ENCODE measurements at places on chromosomes 6 and 20. TPM values are rescaled to one million over a fixed set of nuclear protein-coding genes. Genes with fewer than 3 reads are reported as not detected.
A peak's percentile ranks its signal among the peaks of the same experiment; 100 is the strongest.

The OR12D1 gene
- not detected for total RNA-seq

DNA sequence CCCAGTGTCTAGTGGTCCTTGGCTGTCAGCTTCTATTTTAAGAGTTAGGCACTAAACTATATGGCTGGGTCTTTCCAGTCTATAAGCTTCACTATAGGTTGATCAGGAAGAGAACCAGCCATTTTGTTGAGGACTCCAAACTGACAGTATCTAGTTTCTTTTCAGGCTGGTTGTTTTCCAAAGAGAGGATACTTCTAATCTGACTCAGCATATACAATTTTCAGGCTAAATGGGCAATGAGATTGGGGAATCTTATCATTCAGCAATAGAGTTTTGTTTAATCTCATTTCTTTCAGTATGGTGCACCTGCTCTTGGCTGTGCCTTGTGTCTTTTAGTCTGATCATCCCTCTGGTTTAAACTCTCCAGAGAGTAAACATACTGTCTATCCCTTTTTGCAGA is 20.4 kb upstream of the CTAGE9 start:
- no peak for ATAC-seq

The TREML1 gene
- 0.36 TPM for total RNA-seq

DNA sequence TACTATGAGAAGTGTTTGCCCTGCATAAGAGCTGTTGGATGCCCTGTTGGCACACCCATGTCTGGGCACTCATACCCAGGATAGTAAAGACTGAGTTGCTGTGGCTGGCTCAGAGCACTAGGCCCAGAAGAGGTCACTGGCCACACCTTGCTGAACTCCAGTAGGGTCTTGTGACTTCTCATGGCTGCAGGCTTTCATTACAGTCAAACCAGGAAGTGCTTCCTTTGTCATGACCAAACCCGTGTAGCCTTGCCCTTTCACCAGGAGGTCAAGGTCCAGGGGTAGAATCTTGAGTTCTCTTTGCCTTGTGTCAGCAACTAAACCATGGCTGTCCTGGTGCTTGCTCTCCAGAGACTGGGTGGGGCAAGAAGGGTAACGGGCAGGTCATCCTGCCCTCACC is 49.5 kb downstream of the CD164 start:
- ATAC-seq, result no peak

The UST gene
- 4.4 TPM for total RNA-seq

- ATAC-seq, result no peak
Measured at GRCh38 chr20:4684837-4685413, 36.8 kb upstream of the PRND start.

DNA sequence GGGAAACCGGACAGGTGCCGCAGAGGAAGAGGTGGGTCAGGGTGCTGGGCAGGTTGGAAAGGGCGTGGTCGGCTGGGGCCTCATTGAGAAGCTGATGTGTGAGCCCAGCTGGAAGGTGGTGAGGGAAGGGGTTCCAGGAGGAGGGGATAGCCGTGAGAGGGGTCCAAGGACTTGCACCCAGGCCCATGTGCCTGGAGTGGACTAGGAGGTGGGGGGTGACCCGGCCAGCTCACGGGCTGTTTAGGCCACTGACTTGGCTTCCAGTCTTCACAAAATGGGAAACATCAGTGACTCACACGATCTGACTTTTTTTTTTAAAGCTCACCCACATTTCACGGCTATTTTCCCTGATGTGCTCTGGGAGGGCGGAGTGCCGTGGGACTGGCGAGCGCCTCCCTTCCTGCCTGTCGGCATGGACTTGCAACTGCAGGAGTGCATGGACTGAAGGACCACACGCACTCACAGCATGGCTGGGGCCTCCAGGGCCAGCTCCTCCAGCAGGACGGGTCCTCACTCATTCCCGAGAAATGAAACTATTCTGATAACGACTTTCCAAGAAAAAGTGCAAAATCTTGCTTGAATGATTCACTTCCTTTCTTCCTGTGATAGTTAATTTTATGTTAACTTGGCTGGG is 13.5 kb upstream of the PDE10A start:
- no peak for ATAC-seq

DNA sequence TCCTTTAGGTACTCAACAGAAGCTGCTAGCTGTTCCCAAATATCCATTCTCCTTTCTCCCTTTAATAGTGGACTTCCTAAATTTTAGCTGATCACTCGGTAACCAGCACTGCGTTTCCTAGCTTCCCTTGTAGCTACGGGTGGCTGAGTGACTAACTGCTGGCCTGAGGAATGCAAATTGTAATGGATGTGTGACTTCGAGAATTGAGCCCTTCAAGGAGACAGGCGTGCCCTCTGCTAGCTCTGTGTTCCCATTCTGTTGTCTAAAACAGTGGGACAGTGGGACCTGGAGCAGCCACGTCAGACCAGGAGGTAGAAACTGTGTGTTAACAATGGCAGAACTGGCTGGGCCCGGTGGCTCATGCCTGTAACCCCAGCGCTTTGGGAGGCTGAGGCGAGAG is 56.5 kb downstream of the SCML4 start:
- no peak for ATAC-seq

The GJA1 gene
- 51.1 TPM for total RNA-seq

GRCh38 chr20:38649275-38649891 is 47.8 kb downstream of the ARHGAP40 start:
- ATAC-seq, result peak; percentile 70

The EYS gene
- total RNA-seq, result 1.1 TPM

DNA sequence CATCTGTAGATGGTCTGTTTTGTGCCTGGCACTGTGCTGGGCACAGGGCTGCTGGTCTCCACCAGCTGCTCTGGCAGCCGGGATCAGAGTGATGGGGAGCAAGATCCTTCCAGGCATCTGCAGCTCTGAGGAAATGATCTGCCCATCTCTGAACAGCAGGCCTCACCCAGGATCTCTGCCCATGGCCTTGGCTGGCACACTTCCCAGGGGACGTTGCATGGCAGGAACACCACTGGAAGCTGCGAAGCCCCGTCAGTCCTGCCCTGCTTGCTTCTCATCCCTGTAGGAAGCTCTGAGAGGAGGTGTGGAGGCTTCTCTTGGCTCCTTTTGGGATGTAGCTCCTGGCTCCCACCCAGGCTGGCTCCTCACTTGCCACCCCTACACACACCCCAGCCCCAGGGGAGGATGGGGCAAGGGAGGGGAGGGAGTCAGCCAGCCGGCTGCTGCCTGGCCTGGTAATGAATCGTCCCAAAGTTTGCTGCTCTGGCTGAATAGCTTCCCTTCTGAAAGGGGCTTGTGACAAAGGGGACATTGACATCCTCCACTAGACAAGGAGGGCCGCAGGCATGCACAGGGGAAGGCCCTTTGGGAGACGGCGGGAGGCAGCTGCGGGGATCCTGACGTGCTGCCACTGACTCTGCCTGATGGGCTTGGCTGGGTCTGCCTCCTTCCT is 108.9 kb downstream of the VEGFA start:
- peak; percentile 62 for ATAC-seq

DNA sequence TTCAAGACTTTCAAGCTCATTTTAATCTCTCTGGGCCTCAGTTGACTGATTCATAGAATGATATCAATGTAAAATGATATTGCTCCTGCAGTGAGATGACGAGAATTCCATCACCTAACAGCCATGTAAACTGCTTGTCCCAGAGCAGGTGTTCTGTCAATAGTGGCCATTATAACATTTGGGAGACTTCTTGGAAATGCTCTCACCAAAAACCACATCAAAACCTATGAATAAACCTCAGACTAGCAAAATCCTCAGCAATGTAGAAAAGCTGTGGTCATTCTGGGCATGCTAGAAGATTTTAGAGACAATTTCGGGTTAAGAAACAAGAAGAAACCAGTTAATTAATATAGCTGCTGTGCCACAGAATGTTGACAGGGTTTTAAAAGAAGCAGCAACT is 225.4 kb downstream of the FRK start:
- ATAC-seq, result no peak

The LPA gene
- 0.05 TPM for total RNA-seq

The CCN2 gene
- 293 TPM for total RNA-seq

- ATAC-seq, result no peak
Measured at GRCh38 chr6:101816716-101817115, 423.2 kb downstream of the GRIK2 start.

GRCh38 chr6:138537106-138537505 is 37.8 kb upstream of the NHSL1 start:
- no peak for ATAC-seq

The TFEB gene
- 7.4 TPM for total RNA-seq

GRCh38 chr6:148392671-148393070 is 50.0 kb downstream of the SASH1 start:
- no peak for ATAC-seq

The TGM3 gene
- total RNA-seq, result 0.05 TPM

Data from motor neuron (in vitro differentiated cells).